Hypothalamus (tissue), 51 donors: ENCODE measurements at places on chromosomes 7 and 10.

DNA sequence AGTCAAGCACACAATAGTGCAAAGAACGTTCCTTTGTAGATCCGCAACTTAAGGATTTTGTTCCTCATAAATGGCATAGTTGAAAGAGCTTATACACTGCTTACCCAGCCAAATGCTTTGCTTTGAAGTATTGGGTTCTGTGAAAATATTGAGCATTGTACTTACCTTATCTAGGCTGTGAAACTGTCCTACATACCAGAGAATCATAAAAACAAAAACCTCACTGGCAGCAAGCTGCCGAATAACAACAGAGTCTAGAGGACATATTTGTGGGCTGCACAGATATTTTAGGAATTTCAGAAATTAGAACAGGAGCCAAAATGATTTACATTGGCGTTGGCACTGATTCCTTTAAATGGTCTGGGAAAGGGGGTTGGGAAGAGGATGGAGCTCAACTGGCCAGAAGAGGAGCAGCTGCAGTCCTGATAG, 174.8 kb downstream of the RTKN2 start:
- DNase-seq, result no peak

DNA sequence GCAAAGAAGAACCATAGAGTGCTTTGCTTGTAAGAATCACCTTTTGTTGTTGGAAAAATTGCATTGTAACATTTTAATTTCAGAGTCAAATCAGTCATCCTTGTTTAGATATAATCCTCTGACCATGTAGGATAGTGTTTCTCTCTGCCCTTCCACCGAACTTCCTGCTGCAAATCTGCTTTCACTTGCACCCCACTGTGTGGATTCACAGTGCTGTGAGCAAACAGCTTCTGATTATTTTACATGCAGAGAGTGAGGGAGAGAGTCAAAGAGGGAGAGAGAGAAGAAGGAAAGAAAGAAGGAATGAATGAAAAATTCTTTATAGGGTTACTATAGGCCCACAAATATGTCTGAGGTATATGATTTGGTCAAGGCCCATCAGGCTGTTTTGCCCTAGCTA, 30.0 kb upstream of the SEM1 start:
- DNase-seq, result no peak

DNA sequence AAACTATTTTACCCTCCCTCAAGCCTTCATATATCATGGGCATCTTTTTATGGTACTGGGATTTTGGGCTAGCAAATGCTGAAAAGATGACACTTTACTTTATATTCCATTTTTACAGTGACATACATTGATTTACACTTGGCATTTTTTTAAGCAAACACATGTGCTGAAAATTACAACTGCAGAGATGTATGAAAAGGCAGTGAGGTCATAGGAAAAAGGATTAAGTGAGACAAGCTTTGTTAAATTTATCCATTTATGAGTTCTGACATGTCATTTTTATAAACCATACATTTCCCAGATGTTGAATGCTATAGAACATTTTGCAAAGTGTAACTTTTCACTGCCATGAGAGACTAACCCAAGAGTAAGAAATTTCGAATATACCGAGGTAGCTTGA, 68.8 kb upstream of the RSU1 start:
- no peak for DNase-seq

DNA sequence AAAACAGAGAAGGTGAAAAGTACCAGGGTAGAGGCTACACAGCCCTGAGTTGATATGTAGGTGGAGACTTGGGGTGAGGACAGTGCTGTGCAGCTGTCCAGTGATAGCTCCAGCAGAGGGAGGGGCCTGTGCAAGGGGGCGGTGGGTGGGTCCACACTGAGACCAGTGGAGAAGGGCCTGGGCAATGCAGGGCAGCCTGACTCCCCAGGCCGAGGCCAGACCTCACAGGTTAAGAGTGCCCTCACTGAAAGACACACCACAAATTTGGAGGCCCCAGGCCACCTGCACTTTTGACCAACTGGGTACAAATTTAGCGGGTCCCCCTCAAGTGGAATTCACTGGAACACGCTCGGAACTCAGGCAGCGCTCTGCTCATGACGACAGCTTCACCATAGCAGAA, 6.7 kb upstream of the RASGEF1A start:
- no peak for DNase-seq

- DNase-seq, result no peak
These were observed 76.4 kb downstream of the CRPPA start for GRCh38 chr7:16344927-16345326.

- DNase-seq, result no peak
These were observed 179.1 kb downstream of the SFMBT2 start for GRCh38 chr10:7231509-7232414.

GRCh38 chr10:9299966-9300365, 1245.5 kb downstream of the GATA3 start:
- DNase-seq, result no peak

DNA sequence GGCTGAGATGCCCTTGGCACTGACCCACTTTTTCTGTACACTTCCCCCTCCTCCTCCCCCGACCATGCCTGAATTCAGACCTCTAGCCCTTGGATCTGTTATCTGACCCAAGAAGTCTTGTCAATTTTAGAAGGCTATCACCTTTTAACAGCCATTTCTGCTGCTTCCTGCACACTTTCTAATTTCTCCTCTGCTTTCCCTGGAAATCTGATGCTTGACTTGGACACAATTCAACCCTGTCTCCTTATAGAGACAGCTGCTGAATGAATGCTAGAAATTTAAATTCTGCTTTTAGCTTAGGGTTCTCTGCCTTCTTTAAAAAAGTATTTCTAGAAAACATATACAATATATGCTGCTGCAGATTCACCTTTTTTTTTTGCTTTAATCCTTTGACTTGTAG, 417.9 kb upstream of the KLF6 start:
- DNase-seq, result no peak

- no peak for DNase-seq
These were observed 219.3 kb upstream of the TAC1 start for GRCh38 chr7:97512441-97513207.

- DNase-seq, result no peak
These were observed 65.0 kb downstream of the DNAJB6 start for GRCh38 chr7:157401567-157402387.

DNA sequence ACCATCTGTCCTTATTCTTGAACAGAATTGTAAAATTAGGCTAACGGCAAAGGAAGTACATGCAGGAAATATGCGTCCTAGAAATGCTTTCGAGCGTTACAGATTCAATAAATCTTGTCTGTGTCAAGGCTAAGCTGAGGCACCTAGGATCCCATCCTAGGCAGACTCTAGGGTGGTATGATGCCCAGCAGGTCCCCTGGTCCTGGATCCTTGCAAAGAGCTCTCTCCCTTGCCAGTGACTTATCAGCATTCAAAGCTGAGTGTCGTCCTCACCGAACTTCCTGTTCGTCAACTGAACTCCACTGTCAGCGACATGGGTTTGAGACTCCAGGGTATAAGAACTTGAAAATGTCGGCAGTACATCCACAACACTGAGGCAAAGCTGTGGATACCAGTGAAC, 61.5 kb downstream of the AKR1E2 start:
- no peak for DNase-seq

DNA sequence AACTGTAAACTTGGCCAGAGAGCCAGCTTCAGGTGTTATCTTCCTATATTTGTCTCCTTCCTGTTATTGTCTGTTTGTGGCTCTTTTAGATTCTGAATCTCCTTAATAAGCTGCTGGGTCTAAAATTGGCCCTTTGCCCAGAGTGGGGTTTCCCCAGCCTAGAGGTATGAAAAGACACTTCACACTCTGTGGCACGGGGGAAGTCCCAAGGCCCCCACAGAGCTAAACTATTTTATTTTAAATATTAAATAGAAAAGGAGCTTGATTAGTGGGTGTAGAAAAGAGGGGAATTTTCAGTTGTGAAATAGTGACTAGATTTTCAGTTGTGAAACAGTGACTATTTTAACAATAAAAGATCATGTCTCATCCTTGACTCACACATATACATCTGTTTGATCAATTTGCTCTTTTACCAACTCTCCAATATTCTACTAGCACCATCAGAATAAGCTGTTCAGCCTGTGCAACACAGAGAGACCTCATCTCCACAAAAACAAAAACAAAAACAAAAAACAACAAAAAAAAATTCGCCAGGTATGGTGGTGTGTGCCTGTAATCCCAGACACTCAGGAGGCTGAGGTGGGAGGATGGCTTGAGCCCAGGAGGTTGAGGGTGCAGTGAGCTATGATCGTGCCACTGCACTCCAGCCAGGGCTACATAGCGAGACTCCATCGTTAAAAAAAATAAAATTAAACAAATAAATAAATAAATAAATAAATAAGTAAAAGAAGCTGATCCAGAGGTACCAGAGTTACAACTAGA, 24.9 kb upstream of the ADO start:
- no peak for DNase-seq

DNA sequence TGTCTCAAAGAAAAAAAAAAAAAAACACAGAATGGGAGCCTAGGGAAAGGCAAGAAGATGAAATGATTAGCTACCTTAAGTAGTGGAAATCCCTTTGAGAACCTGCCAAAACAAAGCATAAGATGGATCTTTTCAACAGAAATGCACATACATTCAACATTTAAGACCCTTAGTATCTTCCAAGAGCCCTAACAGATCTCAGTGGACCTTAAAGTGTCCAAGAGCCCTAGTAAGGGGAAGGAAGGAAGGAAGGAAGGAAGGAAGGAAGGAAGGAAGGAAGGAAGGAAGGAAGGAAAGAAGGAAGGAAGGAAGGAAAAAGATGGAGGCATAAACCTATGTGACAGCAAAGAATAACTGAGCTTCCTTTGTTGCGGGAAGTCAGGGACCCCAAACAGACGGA, 11.6 kb upstream of the MACROH2A2 start:
- DNase-seq, result no peak

DNA sequence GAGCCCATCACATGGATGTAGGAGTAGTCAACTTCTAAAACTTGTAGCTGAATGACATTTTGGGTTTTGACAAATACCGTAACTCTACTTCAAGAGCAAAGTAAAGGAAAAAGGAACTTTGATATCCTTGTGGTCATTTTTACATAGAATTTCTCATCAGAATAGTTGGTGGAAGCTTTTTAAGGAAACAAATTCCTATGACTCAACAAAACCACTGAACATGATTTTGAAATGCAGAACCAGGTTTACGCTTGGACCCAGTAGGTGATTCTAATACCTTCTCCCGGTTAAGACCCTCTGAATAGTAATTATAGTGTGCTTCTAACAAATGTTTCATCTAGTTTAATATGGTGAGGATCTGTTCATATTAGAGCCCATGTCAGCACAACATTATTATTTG, 307.8 kb downstream of the GPR37 start:
- DNase-seq, result no peak

GRCh38 chr10:4683137-4683536, 142.9 kb upstream of the AKR1E2 start:
- no peak for DNase-seq

- no peak for DNase-seq
These were observed 48.3 kb downstream of the ZNF783 start for GRCh38 chr7:149310113-149310836.

- DNase-seq, result no peak
These were observed 553.3 kb downstream of the TFEC start for GRCh38 chr7:115477193-115477651.

GRCh38 chr7:30163231-30163894, 28.6 kb downstream of the MTURN start:
- DNase-seq, result no peak

GRCh38 chr10:132112611-132113010, 46.9 kb downstream of the JAKMIP3 start:
- DNase-seq, result no peak

GRCh38 chr10:132859084-132859855, 73.3 kb upstream of the NKX6-2 start:
- DNase-seq, result no peak

DNA sequence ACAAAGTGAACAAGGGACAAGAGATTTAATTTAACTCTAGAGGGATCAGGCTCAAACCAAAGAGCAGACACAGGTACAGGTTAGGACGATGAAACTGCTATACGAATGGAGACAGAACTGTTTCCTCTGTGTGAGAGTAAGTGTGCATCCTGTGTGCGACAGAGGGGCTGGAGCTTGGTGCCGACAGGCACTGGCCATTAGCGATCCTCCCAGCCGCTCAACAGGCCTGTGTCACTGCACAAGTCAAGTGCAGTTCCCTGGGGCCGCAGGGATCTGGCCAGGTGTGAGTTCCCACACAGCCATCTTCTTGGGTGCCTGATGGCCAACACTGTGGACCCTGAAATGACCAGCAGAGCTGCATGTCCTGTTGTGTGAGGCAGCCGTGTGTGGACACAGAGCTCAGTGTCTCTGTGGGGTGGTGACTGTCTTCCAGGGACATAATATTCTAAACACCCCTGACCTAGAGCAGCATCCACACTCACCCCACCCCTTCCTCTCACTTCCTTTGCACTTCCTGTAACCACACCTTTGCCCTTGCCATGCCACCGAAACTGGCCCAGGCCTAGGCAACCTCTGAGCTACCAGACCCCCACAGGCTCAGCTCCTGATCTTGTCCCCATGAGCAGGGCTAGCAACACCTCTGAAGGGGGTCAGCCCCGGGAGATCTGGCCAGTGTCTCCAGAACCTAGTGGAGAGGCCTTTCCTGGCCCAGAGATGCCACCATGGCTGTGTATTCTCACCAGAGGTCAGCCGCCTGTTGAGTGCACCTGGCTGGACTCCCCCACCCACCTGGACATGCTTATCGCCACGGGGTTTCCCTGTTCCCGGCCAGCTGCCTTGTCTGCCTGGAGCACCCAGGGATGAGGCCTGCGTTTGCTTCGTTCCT, 11.7 kb upstream of the TBRG4 start:
- no peak for DNase-seq

DNA sequence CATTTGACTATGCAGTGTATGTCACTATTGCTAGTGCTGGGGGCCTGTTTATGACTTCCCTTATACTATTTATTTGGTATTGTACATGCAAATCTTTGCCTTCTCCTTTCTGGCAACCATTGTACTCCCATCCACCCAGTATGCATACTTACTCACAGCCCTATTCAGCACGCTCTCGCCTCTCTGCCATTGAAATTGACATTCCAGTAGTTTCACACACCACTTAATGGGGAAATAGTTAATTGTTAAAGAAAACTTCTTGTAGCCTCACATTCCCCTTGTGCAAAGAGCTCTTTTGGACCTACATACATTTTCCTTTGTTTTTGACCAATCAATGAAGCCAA, 9.9 kb downstream of the CLDN12 start:
- no peak for DNase-seq

DNA sequence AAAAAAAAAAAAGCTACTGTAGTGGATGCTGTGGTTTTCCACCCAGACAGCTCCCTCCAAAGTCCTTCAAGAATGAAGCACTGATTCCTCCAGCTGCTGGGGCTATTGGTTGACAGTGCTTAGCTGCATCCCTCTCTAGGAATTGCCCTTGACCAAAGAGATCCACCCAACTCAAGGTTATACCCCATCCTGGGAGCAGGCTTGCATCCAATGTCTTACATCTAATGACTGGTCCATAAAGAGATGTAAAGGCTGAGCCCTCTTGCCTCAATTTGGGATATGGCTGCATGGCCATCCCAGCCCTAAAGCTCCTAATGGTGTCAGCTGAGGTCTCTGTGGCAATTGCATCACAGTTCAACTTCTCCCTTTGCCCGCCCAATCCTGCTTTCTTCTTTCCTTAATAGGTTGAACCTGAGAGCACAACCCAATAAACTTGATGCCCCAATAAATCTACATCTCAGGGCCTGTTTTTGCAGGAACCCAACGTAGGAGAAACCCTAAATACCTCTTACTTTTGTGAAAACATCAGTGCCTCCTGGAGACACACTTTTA, 4.4 kb downstream of the GPR37 start:
- DNase-seq, result no peak

- no peak for DNase-seq
These were observed 479.5 kb downstream of the SDK1 start for GRCh38 chr7:3780525-3780924.

GRCh38 chr7:143416565-143417149, 8.0 kb upstream of the EPHA1 start:
- no peak for DNase-seq

GRCh38 chr7:27922907-27923641, 183.1 kb downstream of the TAX1BP1 start:
- no peak for DNase-seq
